ENCODE measurements at places on chromosomes 11 and 22.

- H3K27me3 ChIP-seq = no peaks in the 10 kb centered on the region
- H3K4me3 ChIP-seq = no peak overlapping the region
- peaks cover 39% of the 10 kb centered on the region for H3K4me1 ChIP-seq
- no peak for DNase-seq
- H3K36me3 ChIP-seq = no peaks in the 10 kb centered on the region
Measured at GRCh38 chr11:47914743-47915142, 65.6 kb upstream of the PTPRJ start.

DNA sequence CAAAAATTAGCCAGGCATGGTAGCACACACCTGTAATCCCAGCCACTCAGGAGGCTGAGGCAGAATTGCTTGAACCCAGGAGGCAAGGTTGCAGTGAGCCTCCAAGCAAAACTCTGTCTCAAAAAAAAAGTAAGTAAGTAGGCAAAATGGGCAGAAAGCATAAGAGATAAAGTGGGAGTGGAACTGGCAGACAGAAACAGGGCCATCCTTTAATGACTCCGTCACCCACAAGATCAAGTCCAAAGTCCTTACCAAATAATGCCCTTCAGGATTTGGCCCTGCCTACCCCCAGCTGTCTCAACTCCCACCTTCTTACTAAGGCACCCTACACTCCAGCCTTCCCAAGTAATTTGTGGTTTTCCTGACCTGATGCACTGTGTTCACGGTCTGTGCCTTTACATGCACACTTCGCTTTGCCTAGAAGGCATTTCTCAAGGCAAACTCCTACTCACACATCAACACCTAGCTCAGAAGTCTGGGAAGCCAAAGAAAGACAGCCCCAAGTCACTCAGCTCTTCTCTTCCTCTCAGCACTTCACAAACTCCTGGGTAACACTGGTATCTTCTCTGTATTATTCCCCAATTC, 6.1 kb downstream of the MAPK1 start:
- no peak overlapping the region for H3K27ac ChIP-seq
- H3K36me3 ChIP-seq = no peaks in the 10 kb centered on the region
- no peak overlapping the region for H3K4me3 ChIP-seq
- no peak for DNase-seq

GRCh38 chr11:124788521-124788920, 11.7 kb downstream of the MSANTD2 start:
- DNase-seq = no peak
- no peaks in the 10 kb centered on the region for H3K4me1 ChIP-seq
- H3K4me3 ChIP-seq = no peak overlapping the region
- H3K27ac ChIP-seq = no peak overlapping the region

DNA sequence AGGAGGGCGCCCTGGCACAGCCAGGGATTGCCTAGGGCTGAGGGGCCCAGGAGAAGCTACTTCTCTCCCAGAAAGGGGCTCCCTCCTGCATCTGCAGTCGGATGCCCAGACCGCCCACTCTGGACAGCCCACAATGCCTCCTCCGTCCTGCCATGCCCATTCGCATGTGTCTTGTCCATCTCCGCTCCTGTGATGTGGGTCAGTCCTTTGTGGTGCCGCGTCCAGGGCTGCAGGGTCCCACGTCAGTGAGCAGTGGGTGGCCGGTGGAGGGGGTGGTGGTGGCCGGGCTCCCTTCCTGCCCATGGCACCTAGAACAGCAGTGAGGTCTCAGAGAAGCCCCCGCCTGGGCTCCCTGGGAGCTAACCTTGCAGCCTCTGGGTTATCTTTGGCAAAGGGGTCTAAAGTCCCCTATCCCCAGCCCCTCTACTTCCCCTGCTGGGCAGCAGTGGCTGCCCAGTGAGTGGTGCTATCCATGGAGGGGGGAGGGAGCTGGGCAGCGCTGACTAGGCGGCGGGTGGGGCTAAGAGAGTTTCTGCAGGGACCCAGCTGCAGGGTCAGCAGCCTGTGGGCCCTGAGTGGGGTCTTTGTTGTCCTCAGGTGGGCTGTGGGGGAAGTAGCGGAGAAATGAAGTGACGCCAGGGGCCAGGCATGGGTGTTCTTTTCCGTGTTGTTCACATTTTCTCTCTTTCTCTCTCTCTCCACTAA, 41.1 kb downstream of the KCNC1 start:
- H3K4me1 ChIP-seq = no peaks in the 10 kb centered on the region
- no peak overlapping the region for H3K27ac ChIP-seq
- DNase-seq = no peak
- no peaks in the 10 kb centered on the region for H3K36me3 ChIP-seq
- H3K4me3 ChIP-seq = no peak overlapping the region
- no peaks in the 10 kb centered on the region for H3K27me3 ChIP-seq

DNA sequence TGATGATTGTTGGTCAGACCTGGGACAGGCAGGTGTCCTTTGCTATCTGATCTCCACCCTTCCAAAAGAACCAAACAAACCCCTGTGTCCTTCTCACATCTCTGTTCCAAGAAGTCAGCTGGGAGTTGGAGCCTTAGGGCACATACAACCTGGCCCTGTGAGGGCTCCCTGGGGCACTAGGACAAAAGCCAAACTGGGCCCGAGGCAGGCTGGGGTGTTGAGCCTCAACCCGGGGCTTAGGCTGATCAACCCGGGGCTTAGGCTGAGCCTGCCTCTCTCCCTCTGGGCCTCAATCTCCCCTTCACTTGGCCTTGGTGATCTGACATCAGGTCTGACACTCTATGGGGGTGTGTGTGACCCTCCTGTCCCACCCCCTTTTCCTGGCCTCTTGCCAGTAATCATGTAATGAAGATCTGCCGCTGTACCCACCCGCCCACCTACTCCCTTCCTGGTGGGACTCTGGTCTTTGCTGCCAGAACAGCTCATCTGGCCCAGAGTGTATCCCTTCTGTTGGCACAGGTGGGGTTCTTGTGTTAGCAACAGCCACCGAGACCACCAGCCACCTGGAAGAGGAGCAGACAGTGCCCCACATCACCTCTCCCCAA, 22.8 kb upstream of the UVRAG start:
- H3K4me3 ChIP-seq = no peak overlapping the region
- no peaks in the 10 kb centered on the region for H3K4me1 ChIP-seq
- H3K36me3 ChIP-seq = no peaks in the 10 kb centered on the region
- no peak for DNase-seq
- no peaks in the 10 kb centered on the region for H3K27me3 ChIP-seq

DNA sequence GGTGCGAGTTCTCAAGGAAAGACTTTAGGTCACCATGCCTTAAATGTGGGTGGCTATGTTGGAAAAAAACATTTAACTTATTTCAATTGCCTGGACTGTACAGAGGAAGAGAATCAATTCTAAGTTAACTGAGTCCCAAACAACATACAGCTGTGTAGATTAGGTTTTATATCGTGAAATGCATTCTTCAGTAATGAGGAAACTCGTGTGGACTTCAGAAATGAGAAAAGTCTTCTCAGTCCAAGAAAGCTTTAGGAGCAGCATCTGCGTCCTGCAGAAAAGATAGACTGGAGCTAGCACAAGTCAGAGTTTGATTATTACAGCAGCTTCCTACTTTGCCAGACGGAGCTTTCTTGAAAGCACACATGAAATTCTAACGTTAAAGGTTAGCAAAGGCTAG, 673.0 kb downstream of the OPCML start:
- no peak overlapping the region for H3K4me3 ChIP-seq
- H3K36me3 ChIP-seq = no peaks in the 10 kb centered on the region
- H3K27me3 ChIP-seq = no peaks in the 10 kb centered on the region
- H3K27ac ChIP-seq = no peak overlapping the region

GRCh38 chr11:113420808-113421207, 33.2 kb downstream of the ANKK1 start:
- H3K27me3 ChIP-seq = no peaks in the 10 kb centered on the region
- no peaks in the 10 kb centered on the region for H3K4me1 ChIP-seq

- no peaks in the 10 kb centered on the region for H3K27me3 ChIP-seq
- H3K4me1 ChIP-seq = peaks cover 31% of the 10 kb centered on the region
- DNase-seq = no peak
- H3K27ac ChIP-seq = peak overlapping the region; percentile 99
- peaks cover 4% of the 10 kb centered on the region for H3K36me3 ChIP-seq
Measured at GRCh38 chr22:45317551-45318167, 7.9 kb downstream of the FAM118A start.

DNA sequence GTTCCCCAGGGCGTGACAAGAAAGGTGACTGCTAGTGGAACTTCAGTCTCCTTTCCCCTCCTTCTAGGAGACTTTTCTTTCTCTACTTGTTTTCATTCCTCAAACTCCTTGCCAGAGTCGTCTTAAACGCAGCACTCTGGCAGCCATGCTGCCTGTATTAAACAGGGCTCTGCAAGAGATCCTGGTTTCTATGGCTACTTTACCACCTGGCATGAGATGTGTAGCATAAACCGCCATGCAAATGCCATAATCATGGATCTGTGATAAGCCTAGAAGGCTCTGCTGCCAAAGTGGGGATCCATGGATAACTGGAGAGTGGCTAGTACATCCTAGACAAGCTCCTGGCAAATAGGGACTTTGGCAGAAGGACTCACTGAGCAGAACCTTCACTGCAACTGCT, 321.1 kb downstream of the CADM1 start:
- H3K4me1 ChIP-seq = no peaks in the 10 kb centered on the region
- no peaks in the 10 kb centered on the region for H3K27me3 ChIP-seq
- DNase-seq = no peak
- no peak overlapping the region for H3K4me3 ChIP-seq

DNA sequence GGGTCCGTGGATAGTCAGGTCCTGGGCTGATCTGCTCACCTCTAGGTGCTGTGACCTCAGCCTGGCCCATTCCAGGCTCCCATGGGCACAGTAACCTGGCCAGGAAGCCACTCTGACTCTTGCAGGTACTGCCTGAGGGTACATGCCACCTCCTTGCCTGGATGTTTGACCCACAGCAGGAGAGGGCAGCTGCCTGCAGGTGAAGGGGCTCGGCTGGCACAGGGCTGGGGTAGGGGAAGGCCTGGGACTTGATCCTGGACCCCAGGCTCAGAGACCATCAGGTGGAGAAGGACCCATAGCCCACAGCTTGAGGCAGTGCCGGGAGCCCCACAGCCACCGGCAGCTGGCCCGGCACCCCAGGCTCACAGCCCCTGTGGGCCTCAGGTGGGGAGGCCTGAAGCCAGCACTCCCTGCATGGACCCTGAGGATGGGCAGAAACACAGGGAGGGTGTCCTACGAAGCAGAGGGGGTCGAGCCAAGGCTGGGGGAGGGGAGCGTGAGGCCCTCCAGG, 2.7 kb downstream of the LRRC56 start:
- H3K36me3 ChIP-seq = no peaks in the 10 kb centered on the region
- H3K27me3 ChIP-seq = no peaks in the 10 kb centered on the region
- H3K27ac ChIP-seq = no peak overlapping the region
- DNase-seq = no peak
- H3K4me3 ChIP-seq = no peak overlapping the region

- no peak for DNase-seq
- H3K27me3 ChIP-seq = no peaks in the 10 kb centered on the region
- no peaks in the 10 kb centered on the region for H3K36me3 ChIP-seq
- no peak overlapping the region for H3K27ac ChIP-seq
- H3K4me1 ChIP-seq = no peaks in the 10 kb centered on the region
- H3K4me3 ChIP-seq = no peak overlapping the region
Measured at GRCh38 chr11:117918366-117919255, 10.6 kb downstream of the TMPRSS13 start.

GRCh38 chr11:60863550-60864521, 3.5 kb upstream of the ZP1 start:
- H3K36me3 ChIP-seq = no peaks in the 10 kb centered on the region
- DNase-seq = no peak
- H3K4me3 ChIP-seq = no peak overlapping the region
- peaks cover 3% of the 10 kb centered on the region for H3K4me1 ChIP-seq
- no peaks in the 10 kb centered on the region for H3K27me3 ChIP-seq
- no peak overlapping the region for H3K27ac ChIP-seq

GRCh38 chr11:69446108-69446507, 35.4 kb upstream of the LINC01488 start:
- no peaks in the 10 kb centered on the region for H3K36me3 ChIP-seq
- no peak overlapping the region for H3K27ac ChIP-seq
- peaks cover 32% of the 10 kb centered on the region for H3K4me1 ChIP-seq
- peaks cover 25% of the 10 kb centered on the region for H3K27me3 ChIP-seq

DNA sequence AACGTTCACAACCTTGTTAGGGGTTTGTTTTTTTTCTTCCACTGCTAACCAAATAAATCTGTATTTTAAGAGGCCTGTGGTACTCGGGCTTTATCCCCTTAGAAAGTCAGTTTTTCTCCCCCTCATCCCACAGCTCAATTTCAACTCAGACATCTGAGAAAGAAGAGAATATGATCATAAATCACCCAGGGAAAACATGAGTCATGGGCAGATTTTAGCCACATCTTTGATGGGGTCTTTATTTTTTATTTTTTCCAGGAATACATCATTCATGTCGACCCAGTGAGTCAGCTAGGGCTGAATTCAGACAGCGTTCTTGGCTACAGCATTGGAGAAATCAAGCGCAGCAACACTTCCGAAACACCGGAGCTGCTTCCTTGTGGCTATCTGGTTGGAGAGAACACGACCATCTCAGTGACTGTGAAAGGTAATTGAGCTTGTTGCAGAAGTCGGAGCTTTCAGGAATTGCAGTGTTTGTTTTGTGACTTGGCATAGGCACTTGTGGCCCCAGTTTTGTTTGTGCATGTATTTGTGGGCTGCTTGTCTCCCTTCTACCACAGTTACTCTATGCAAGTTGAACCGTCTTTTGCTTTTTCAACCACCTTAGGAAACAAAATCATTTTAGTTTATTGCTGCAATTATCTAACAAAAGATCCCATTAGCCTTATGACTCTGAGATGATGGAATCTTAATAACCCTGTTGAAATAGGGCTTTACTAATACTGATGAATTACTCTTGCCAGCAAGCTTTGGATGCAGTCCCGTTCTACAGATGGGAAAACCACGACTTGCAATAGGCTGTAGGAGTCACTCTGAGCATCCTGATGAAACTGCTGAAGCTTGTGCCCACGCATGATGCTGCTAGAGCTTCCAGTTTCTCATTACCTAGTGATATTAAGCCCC, 62.7 kb downstream of the DBX1 start:
- H3K36me3 ChIP-seq = no peaks in the 10 kb centered on the region
- peaks cover 7% of the 10 kb centered on the region for H3K4me1 ChIP-seq
- DNase-seq = no peak
- peaks cover 5% of the 10 kb centered on the region for H3K27me3 ChIP-seq

- no peak overlapping the region for H3K4me3 ChIP-seq
- peaks cover 46% of the 10 kb centered on the region for H3K4me1 ChIP-seq
- H3K27me3 ChIP-seq = no peaks in the 10 kb centered on the region
- H3K27ac ChIP-seq = peak overlapping the region; percentile 79
Measured at GRCh38 chr11:126317756-126318573, 14.1 kb downstream of the DCPS start.

DNA sequence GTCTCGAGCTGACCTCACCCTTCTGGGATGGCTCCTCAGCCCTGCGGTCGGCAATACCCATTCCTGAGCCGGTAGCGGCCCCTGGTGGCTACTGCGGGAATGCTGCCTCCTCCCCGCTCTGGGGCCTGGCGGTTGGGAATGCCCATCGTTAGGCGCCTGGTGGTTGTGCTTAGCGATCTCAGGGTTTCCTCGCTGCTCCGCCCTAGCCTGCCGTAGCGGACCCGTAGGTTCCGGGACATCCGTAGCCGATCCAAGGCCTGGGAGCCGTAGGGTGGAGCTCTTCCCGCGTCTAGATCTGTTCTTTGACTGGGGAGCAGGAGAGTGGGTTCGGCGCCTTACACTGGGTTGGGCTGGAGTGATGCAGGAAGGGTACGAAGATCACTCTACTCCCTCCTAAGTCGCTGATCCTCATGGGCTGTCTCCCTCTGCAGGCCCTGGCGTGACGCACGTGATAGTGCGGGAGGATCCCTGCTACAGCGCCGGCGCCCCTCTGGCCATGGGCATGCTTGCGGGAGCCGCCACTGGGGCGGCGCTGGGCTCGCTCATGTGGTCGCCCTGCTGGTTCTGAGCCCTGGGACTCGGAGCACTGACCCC, 14.8 kb downstream of the PLEKHB1 start:
- peak overlapping the region; percentile 4 for H3K4me3 ChIP-seq
- peak; percentile 90 for DNase-seq
- peaks cover 12% of the 10 kb centered on the region for H3K4me1 ChIP-seq
- no peaks in the 10 kb centered on the region for H3K36me3 ChIP-seq
- peaks cover 7% of the 10 kb centered on the region for H3K27me3 ChIP-seq
